Umbilical cord (tissue), 2 donors: ENCODE measurements at places on chromosomes 6 and 20.
A peak's percentile ranks its signal among the peaks of the same experiment; 100 is the strongest.

GRCh38 chr6:50791900-50792508 is 26.7 kb upstream of the TFAP2B start:
- peak; percentile 50 for DNase-seq

GRCh38 chr6:89045011-89045387 is 35.6 kb upstream of the PNRC1 start:
- peak; percentile 80 for DNase-seq

DNA sequence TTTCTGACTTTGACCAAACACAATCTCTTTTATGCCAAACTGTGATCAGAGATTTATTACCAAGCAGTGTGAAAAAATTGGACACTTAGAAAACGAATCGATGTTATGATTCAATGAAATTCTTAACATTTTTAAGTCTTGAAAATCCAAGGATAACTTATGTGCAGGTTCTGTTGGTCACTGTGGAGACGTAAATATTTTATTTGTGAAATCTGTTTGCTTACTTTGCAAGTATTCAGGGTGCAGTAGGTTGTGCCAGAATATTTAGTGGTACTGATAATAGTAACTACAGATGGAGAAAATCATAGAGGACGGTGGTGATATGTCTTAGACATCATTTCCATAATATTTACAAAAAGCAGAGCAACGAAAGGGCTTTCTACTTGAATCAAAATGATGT is 97.3 kb downstream of the BMP2 start:
- DNase-seq: no peak

GRCh38 chr6:112743323-112743722 is 396.2 kb downstream of the RFPL4B start:
- DNase-seq: no peak

GRCh38 chr6:170476360-170476759 is 76.7 kb downstream of the PSMB1 start:
- DNase-seq: no peak

GRCh38 chr6:121932076-121932991 is 467.1 kb upstream of the HSF2 start:
- DNase-seq: peak; percentile 83

DNA sequence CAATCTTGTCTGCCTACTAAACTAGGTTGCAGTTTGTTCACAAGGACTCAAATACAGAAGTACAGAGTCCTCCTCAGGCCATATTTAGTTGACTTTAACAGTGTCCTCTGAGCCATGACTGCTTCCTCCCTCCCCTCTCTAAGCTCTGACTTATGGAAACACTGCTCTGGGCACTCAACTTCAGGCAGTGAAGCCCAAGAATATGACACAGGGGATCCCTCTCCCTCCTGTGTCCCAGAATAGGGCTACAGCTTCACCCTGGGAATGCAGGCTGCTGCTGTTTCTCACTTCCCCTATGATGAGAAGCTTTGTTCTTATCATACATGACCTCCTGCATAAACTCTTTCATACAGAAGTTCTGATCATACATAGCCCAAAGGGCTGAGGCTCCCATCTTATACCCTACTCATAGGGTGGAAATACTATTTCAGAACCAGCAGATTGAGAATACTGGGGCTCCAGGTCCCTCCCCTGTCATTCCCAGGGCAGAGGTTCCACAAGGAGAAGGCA is 97.3 kb upstream of the UST start:
- no peak for DNase-seq

DNA sequence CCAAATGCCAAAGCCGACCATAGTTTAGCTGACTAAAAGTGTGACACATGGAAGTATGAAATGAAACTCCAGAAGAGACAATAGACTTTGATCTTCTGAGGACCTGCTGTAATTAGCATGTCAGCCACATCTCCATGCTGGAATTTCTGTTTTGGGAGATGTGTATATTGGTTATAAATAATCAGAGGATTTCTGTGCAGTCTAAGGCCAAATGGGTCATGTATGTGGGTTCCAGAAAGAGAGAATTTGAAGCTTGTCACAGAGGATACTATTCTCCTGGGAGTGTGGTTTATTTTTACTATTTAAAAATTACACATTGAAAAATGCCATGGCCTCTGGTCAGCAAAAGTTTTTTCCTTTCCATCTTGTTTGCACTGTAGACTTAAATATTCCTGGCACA is 405.5 kb upstream of the PLCB4 start:
- DNase-seq: no peak

GRCh38 chr20:4683261-4683660 is 38.4 kb upstream of the PRND start:
- no peak for DNase-seq

GRCh38 chr6:154386848-154387717 is 30.5 kb upstream of the IPCEF1 start:
- DNase-seq: peak; percentile 83

- DNase-seq: no peak
These were observed 467.5 kb downstream of the CDKAL1 start for GRCh38 chr6:21001736-21002135.

- no peak for DNase-seq
These were observed 15.8 kb downstream of the POM121L2 start for GRCh38 chr6:27296106-27296783.

- peak; percentile 68 for DNase-seq
These were observed 278.2 kb upstream of the SUPT3H start for GRCh38 chr6:45655745-45656476.

DNA sequence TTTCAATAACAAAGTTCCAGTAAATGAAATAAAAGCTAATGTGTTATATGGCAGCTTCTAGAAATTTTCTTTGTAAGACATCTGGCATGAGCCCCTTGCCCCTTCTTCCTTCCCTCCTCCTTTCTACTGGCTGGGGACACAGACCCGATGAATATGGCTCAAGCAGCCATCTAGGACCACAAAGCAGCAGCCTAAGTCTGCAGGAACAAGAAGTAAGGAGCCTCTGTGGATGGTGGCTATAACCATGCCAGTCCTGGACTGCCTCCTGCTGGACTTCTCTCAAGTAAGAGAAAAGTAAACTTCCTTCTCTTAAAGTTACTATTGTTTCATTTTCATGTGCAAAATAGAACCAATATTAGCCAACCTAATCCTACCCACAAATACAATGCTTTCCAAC is 114.9 kb upstream of the DST start:
- no peak for DNase-seq

GRCh38 chr6:77450924-77451323 is 12.4 kb downstream of the HTR1B start:
- peak; percentile 26 for DNase-seq

GRCh38 chr20:1943275-1944002 is 48.2 kb downstream of the SIRPA start:
- DNase-seq: no peak

GRCh38 chr6:142255785-142256184 is 46.0 kb upstream of the ADGRG6 start:
- DNase-seq: no peak

DNA sequence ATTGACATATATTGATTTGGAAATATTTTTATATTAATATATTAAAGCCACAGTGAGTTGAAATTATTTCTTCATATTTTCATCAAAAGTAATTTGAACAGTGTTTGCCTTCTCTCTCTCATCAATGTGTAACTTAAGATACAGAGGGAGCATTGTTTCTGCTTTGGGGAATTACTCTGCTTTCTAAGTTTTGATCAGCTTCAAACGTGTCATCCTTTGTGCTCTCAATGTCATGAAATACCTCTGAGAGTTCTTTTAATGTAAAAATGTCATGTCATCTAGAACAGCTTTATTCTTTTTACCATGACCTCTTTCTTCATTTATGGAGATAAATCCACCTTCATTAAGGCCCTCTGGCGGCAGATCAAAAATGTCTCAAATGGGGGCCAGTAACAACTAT is 259.4 kb upstream of the STXBP5 start:
- DNase-seq: no peak

GRCh38 chr6:109693111-109693510 is 2.0 kb downstream of the FIG4 start:
- no peak for DNase-seq

- no peak for DNase-seq
These were observed 55.8 kb downstream of the SOBP start for GRCh38 chr6:107545763-107546162.

GRCh38 chr20:62555642-62556420 is 80.0 kb upstream of the GATA5 start:
- no peak for DNase-seq

- no peak for DNase-seq
These were observed 6.6 kb upstream of the C20orf202 start for GRCh38 chr20:1196634-1197033.

- DNase-seq: no peak
These were observed 122.0 kb upstream of the STMND1 start for GRCh38 chr6:16979677-16980370.

- no peak for DNase-seq
These were observed 140.3 kb downstream of the ANKRD60 start for GRCh38 chr20:58088105-58088504.

- no peak for DNase-seq
These were observed 18.3 kb downstream of the ZNF335 start for GRCh38 chr20:45953672-45954071.

DNA sequence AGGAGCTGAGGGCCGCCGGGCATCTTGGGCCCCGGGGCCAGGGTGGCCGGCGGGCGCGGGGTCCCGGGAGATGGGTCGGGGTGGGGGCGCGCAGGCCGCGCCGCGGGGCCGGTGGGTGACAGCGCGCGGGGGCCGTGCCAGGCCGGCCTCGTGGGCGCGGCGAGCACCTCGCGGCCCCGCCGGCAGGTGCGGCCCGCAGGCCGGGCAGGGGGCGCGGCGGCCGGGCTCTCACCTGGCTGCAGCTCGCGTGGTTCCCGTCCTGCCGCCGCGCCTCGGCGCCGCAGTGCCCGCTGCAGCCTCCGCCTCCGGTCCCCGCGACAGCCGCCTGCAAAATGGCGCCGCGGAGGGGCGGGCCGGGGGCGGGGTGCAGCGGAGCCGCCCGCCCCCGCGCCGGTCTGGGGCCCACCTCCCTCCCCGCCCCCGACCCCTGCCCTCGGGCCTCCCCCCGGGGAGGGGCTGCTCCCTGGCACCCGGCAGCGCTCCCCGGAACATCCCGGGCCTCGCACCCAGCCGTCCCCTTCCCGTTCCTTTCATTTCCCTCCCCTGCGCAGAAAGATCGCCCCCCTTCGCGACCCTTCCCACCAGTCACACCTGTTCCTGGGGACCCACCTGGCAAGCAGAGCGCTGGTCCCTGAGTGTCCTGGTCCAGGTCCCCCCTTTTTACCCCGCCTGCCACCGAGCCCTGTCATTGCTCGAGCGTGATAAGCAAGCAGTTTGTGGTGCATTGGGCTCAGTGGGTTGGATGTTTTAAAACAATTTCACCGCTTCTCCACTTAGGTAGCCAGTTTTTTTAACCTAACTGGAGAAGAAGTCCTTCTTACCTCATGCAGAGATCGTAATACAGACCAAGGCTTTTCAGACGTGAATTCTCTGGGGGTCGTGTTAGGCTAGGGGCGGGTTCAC is at the start of gene SLC23A2:
SLC23A2 (minus strand) TSS at position 337 of the 903 bp plus-strand sequence. CDS start 68,948 bp downstream, outside the sequence.
- DNase-seq: no peak

DNA sequence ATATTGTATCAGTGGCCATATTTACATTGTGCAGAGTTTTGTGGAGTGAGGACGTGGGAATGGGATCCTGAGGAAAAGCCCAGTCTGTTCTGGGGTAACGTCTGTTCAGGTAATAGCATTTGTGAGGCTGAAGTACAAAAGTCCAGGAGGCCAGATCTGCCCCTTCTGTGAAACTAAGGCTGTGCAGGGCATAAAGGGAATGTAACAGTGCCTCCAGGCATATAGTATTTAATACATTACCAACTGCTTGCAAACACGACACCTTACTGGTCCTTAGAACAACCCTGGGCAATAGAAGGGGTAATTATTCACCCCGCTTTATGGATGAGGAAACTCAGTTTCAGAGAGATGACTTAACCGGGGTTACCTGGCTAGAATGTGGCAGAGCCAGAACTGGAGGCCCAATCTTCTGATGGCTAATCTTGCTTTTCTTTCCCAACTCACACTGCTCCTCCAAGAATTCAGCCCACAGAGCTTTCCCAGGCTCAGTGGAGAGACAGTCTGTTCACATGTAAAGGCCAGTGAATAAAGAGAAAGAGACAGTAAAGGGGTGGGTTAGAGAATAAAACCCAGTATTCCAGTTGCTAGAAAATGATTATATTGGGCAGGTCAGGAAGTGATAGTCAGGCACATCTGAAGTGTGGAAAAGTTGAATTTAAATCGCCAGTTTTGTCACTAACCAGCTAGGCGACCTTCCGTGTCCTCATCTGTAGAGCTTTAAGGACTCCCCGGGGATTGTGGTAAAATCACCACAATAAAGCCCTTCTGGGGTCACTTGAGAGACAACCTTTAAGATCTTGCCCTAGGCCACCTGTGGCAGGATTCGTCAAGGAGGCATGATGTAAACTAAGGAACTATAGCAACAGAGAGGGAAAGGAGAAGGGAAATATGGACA is 280.7 kb upstream of the CITED2 start:
- no peak for DNase-seq

DNA sequence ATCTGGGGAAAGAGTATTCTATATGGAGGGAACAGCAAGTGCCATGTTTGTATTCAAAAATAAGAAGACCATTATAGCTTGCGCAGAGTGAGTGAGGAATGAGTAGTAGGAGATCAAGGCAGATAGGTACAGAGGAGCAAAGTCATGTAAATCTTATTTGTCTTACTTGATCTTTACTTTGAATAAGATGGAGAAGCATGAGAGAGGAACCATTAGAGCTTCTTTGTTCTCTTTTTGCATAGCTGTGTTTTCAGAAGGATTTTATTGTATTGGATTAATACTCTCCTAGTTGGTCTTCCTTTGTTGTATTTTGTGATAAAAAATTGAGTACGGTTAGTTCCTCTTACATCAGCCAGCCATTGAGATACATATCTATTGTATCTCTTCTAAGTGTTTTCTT is 88.4 kb downstream of the SCAF8 start:
- no peak for DNase-seq
